ENCODE measurements at places on chromosomes 2 and 18.

- no peak for DNase-seq
Measured at GRCh38 chr2:124584615-124585014, 559.5 kb downstream of the CNTNAP5 start.

GRCh38 chr2:194822657-194823056 is 834.4 kb upstream of the SLC39A10 start:
- DNase-seq, result no peak

DNA sequence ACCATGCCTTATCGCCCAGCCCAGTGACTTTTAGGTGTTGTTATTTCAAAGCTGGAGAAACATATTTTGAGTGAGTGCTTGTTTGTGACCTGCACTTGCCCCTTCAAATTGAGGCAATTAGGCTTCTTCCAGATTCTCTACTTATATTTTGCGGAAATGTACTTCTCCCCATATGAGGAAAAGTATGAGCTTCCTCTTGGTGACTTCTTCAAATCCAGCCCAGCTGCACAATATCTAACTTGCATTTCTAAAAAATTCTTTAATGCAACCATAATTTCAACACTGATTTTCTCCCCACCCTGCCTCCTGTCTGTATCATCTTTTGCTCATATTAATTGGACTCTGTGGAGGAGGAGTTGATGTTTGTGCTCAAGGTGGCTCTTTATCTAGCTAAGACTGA is 391.2 kb upstream of the POU3F3 start:
- no peak for DNase-seq

GRCh38 chr2:160493227-160494028 is at the start of gene RBMS1:
TSS of gene RBMS1 (minus strand) at chr2:160493807. CDS start at chr2:160493363, 444 bp downstream.
- peak; percentile 63 for DNase-seq

GRCh38 chr2:237479747-237480146 is 7.3 kb upstream of the MLPH start:
- DNase-seq, result no peak

GRCh38 chr2:220512419-220512818 is 885.0 kb downstream of the SLC4A3 start:
- DNase-seq, result no peak
